ENCODE measurements at places on chromosomes 2 and 18.

DNA sequence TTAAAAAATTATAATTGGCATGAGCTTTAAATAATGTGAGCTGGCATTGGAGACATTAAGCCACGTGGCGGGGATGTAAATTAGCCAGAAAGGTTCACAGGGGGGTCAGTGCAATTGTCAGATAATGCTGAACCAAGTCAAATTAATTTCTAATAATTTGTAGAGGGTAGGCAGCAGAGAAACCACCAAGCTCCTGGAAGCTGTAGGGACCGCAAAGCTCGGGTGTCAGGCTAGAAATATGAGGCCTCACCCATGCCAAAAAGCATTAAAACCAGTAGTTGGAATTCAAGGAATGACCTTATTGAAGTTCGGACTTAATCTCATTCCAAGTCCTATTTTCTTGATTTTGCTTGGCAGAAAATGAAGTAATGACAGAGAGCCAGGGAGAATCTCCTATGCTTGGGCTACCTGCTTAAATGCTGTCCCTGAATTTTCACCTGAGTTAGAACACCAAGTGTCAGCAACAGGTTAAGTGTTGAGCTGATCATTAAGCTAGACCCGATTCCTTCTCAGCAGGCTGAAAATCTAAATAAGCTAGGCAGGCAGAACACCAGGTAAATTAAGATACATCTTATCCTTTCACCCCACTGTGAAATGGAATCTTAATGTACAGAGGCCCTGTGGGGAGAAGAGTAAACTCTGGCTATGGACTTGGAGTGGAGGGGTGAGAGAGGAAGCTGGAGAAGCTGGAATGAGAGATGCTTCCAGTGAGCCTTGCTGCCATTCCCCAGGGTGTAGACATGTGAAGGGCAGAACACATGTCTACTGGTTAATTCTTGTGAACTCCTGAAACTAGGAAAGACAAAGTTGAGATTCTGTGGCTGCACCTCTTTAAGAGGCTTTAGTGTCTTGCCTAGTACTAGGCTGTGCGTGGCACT lies 520.0 kb downstream of the SLC4A3 start:
- no peak for DNase-seq

DNA sequence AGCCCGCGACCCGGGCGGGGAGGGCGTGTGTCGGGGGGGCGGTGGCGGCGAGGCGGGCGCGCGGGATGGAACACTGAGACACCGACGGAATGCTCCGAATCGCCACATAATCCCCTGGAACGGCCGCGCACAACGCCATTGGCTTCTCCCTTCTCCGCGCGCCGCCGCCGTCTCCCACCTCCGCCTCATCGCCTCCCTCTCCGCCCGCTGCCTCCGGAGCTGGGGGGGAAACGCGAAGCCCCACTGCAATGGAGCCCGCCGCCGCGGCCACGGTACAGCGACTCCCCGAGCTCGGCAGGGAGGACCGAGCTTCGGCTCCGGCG lies at the start of gene PHLPP1:
Gene PHLPP1 (plus strand): TSS at position 106 of the 323 bp plus-strand sequence. CDS start 143 bp downstream, at position 249.
- DNase-seq = no peak

DNA sequence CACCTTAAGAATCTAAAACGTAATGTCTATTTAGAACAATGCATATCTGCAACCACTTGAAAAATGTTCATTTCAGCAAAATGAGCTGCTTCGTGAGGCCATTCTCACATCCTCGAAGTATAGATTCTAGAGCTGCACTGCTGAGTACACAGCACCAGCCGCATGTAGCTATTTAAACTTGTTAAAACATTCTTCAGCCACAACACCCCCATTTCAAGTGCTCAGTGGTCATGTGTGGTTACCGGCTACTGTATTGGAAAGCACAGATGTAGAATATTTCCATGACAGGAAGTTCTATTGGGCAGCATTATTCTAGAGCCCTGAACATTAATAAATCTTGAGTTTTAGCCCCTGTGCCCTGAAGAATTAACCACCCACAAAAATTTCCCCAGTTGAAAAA lies 35.0 kb downstream of the SUMO1 start:
- no peak for DNase-seq

DNA sequence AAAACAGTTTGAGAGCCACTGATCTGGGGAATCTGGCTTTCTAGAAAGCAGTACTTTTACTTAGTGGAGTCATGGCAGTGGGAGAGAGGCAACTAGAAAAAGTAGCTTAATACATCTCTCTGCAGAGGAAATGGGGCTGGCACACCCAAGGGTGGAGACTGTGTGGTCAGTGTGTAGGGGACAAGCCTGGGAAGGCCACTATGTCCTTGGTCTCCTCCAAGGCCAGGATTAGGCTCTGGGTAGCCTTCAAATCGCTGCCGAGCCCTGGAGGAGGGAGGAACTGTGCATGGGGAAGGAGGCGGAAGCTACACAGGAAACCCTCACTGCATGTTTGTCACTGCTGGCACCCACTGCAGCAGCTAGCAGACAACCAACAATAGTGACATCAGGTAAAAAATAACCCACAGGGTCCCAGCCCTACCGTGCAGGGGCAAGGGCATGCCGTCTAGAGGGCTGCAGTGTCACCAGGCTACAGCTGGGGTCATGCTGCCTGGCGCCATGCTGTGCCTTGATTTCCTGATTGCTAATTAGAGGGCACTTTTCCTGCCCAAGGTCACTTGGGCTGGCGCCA lies 34.8 kb downstream of the LBH start:
- no peak for DNase-seq

- no peak for DNase-seq
Measured at GRCh38 chr2:98134172-98135005, 47.4 kb downstream of the VWA3B start.

- DNase-seq = no peak
Measured at GRCh38 chr18:43847164-43848091, 570.1 kb upstream of the SYT4 start.

GRCh38 chr2:215831296-215831913 lies 181.9 kb downstream of the MREG start:
- no peak for DNase-seq

- DNase-seq = no peak
Measured at GRCh38 chr18:51430538-51430937, 233.1 kb upstream of the MEX3C start.

DNA sequence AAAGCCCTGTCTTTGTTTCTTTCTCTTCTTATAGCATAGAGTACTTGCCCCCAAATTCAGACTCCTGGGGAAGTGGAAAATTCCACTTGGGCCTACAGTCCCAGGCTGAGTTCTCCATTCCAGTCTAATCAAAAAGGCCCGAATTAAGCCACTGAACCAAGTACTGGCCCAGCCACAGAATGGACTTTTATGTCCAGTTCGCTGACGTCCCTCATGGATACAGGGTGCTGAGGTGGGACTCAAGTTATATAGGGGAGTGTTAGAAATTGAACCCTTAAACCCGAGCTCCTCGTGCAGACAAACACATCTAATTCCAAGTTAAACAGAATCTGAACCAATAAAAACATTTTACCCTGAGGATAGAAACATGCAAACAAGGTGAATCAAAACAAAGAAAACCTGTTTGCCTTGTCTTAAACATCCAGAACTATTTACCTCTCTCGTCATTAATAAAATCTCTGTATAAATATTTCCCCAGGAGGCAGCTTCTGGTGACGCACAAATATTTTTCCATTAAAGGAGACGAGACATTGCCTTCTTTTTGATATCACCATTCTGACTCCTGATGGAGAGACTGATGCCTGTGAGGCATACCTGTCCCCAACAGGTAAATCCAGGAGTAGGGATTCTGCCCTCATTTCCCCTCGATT lies 136.8 kb upstream of the ARL4C start:
- DNase-seq = no peak

- no peak for DNase-seq
Measured at GRCh38 chr2:105557021-105557920, 158.4 kb upstream of the FHL2 start.

GRCh38 chr2:127032621-127033020 lies 74.3 kb downstream of the BIN1 start:
- no peak for DNase-seq

DNA sequence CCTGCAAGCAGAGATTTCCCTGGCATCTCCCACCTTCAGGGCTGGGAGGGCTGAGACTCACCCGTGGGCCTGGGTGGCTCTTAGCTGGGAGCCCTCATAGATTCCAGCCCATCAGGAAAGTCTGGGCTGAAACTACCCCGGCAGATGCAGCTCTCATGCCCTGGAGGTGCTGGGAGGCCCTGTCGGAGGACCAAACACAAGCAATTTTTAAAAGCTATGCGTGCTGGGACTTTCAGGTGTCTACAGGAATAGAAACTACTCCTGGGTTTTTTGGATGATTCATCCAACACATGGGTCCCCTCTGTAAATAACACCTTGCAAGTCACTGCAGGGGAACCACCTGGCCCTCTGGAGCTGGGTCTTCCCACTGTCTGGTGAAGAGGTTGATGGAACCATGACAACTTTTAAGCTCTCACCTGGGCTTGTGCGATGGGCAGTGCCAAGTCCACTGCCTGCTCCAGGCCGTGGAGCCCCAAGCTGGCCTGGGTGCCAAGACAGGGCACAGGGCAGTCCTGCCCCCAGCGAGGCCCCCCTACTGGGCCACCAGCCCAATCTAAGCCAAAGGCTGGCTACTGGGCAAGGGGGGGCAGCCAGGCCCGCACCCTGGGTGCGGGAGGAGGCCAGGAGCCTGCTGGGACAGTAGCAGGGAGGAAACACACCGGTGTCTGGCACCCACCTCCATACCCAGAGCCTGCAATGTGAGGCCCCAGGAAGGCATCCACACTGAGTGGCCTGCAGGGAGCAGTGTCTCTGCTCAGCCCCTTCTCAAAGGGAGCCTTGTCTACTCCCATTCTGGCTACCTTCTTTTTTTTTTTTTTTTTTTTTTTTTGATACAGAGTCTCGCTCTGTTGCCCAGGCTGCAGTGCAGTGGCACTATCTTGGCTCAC lies 1.1 kb upstream of the GPR55 start:
- DNase-seq = no peak

GRCh38 chr2:184589261-184589660 lies 9.1 kb upstream of the ZNF804A start:
- DNase-seq = no peak

All from stimulated activated CD4-positive, alpha-beta T cell treated with anti-CD3 and anti-CD28 coated beads, TNF-alpha, amount 100 ng/mL, for 24 hours (primary cell).